Fibroblast of mammary gland (primary cell): ENCODE measurements at places on chromosomes 6 and 20.

GRCh38 chr20:35285806-35286076 lies 1.2 kb upstream of the EIF6 start:
- DNase-seq, result peak; percentile 74

GRCh38 chr6:147166360-147166944 lies 37.8 kb upstream of the STXBP5 start:
- peak; percentile 52 for DNase-seq

GRCh38 chr6:2982426-2983117 lies 11.2 kb upstream of the SERPINB6 start:
- DNase-seq, result peak; percentile 38

DNA sequence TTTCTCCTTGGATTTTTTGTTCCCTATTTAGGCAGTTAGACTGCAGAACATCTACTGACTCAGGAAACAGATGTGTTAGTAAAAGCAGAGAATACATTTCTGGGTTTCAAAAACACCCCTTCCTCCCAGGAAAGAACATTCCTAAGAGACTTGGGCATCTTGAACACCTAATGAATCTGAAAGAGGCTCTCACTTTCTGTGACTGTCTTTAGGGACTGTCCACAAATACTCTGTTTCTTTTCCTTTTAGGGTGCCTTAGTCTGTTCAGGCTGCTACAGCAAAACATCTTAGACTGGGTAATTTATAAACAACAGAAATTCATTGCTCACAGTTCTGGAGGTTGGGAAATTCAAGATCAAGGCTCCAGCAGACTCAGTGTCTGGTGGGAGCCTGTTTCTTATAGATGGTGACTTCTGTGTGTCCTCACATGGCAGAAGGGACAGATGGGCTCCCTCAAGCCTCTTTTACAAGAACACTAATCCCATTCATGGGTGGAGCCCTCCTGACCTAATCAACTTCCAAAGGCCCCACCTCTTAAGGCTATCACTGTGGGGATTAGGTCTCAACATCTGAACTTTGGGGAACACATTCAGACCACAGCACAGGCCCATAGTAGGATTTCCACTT lies 19.4 kb upstream of the CCN5 start:
- DNase-seq, result peak; percentile 78

DNA sequence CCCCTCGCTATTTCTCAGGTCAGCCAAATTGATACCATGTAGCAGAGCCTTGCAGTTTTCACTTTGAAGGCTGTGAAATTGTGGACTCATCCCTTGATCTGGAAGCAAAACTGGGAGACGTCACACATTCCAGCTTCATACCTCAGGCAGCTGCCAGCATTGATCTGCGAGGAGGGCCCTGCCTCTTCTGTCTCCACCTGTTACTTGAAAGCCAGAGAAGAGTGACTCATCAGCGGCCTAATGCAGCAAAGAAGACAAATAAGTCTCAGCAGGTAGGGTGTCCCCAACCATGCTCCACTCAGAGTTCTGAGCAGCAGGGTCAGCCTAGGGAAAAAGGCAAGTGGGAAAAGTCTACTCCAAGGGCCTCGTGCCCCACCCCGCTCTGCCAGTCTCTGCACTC lies 69.4 kb upstream of the BMP2 start:
- DNase-seq, result no peak

DNA sequence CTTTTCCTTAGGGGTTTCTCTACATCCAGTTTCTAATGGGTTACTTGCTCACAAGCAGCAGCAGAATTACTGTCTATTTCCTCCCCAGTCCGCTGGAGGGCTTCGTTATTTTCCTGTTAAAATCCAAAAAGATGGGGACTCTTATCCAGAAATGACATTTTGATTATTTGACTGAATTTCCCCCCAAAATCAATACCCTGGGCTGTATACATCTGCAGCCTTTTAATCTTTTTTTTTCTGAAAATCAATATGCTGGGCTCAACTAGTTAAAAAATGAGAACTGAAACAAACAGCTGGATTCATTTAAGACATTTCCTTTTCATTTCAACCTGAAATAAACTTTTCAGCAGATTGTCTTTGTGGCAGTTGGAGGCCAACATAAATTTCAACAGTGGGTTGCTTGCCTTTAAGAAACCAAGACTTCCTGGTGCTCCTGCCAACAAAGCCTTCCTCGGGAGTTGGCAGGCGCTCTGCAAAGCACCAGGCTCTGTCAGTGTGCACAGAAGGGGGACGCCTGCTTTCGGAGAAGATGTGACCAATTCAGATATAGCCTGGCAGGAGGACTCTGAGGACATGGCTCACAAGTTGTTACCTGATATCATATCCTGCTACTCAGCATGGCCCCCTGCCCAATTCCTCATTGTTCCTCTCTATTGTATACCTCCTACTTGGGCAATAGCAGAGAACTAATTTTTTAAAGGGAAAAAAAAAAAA lies 204.7 kb upstream of the ARG1 start:
- peak; percentile 47 for DNase-seq

GRCh38 chr6:126661646-126662045 lies 321.7 kb downstream of the CENPW start:
- DNase-seq, result peak; percentile 92

- no peak for DNase-seq
Measured at GRCh38 chr6:1226277-1227099, 85.4 kb upstream of the FOXQ1 start.

- no peak for DNase-seq
Measured at GRCh38 chr6:138885156-138885819, 89.4 kb downstream of the ECT2L start.

DNA sequence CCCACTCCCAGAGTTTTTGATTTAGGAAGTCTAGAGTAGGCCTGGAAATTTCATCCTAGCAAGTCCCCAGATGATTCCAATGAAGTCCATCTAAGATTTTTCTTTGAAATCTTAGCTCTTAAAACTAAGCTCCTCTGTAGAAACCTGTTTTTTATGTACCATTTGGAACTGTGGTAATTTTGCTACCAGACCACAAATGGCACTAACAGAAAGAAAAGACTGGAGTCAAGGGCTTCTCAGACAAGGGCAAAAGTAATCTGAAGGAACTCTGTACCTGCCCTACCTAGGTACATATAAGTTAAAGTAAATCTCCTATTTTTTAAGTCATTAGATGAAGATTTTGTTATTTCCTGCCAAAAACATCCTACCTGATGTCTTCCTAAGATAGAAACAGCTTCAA lies 155.0 kb upstream of the HTR1E start:
- DNase-seq, result no peak

DNA sequence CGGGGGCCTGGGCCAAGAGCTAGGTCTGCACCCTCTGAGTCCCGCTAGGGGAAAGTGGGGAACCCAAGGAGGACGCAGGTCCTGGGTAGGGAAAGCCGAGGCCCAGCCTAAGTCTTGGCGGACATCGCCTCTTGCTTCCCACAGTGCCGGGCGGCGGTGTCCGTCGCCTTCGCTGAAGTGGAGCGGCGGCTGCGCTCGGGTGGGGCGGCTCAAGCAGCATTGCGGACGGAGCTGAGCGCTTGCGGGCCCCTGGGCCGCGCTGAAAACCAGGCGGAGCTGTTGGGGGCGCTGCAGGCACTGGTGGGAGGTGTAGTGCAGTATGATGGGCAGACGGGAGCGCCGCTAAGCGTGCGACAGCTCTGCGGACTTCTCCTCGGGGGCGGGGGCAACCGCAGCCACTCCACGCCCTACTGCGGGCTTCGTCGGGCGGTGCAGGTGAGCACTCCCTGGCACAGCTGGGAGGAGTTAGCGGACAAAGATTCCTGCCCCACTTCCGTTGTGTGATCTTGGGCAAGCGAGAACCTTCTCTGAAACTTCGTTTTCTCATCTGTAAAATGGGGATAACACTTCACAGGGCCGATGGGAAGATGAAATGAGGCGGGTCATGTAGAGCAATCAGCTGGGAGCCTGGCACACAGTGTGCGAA lies 4.2 kb downstream of the PRSS16 start:
- peak; percentile 64 for DNase-seq

DNA sequence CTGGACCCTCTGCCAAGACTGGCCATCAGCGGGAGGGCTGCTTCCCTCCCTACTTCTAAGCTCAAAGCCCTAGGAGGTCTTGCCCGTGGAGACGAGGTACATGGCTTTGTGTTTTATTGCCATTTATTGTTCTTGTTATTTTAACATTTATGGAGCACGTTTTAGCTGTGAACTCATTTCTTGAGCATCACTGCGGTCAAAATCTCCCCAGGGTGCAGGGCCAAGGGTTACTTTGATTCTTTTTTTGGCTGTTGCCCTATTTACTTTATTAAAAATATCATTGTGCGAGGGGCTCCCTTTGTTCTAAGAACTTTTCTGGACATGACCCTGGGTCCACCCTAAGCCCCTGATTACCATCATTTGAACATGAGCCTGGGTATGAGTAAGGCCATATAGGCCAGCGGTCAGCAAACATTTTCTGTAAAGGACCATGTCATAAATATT lies 51.6 kb downstream of the EYA2 start:
- DNase-seq, result peak; percentile 44

DNA sequence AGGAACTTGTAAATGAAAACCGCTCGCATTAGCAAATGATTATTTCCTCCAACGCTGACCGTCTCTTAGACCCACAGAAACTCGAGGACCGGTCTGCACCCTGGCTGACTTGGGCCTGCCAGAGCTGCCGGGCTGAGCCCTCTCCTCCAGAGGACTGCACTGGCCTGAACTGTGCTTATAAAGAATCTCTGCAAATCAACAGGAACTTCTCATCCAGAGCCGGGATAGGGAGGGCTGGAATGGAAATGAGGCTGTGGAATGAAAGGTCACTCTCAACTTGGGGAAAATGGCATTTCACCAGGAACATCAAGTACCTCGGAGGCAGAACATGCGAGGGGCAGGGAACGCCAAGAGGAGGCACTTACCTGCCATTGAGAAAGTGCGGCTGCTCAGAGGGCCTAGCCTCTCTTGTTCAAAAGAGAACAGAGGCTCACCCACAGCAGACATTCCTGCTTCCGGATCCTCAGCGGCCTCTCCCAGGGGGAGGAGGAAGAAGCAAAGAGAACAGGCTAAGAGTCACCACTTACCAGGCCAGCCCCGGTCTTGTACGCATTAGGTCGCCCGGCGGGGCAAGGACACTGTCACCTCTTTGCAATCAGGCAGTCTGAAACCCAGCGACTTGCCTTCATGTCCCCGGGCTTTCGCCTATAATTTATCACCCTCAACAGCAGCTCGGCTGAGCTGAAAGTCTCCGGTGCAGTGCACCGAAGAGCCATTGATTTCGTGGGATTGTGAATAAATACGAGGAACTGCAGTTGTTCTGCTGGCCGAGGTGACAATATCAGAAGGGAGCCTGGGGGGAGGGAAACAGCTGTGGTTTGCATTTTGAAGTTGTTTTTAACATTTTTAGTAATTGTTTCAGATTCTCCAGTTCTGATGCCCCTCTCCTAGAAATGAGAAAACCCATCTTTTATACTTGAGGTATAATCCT lies 37.6 kb downstream of the ZMYND8 start:
- DNase-seq, result peak; percentile 80

- no peak for DNase-seq
Measured at GRCh38 chr20:50381771-50382593, 128.2 kb upstream of the PTPN1 start.

GRCh38 chr20:34736106-34736735 lies 32.1 kb downstream of the TP53INP2 start:
- DNase-seq, result no peak

GRCh38 chr6:150537491-150537890 lies 62.2 kb upstream of the PLEKHG1 start:
- no peak for DNase-seq

- DNase-seq, result no peak
Measured at GRCh38 chr20:35291654-35292503, at the start of gene FAM83C. Gene FAM83C, minus strand, starts transcription at chr20:35292425. Its CDS starts 121 bp downstream, at chr20:35292304.

GRCh38 chr6:5308066-5308465 lies 46.8 kb downstream of the FARS2 start:
- peak; percentile 56 for DNase-seq

DNA sequence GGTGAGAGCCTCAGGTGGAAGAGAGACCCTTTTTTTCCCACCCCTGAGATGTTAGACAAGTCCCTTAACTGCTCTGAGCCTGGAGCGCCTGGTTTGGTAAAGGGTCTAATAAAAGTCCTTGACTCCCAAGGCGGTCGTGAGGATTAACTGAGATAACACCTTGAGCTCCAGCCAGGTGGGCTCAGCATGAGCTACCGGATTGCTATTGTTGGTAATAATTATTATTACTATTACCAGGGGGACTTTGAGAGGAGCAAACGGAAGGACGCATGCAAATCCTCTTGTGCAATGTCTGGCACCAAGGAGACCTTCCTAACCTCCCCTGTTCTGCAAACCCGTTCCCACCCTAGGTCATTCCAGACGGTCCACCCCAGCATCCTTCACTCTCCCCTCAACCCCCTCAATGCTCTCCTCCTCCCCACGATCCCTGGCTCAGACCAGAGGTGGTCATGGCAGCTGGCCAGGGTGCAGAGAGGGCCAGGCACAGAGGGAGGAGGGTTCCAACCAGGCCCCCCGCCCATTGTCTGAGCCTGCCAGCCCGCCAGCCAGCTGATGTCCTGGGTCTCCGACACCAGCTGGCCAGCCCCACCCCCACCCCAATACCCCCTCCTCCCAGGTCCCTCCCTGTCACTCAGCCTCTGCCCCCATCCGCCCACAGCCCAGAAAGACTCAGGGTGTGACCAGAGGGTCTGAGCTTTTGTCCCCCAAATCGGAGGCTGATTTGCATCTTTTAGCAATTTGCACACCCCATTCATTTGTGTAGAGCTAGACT lies 14.3 kb upstream of the CBFA2T2 start:
- DNase-seq, result no peak

GRCh38 chr20:23867152-23867776 lies 12.3 kb downstream of the CST5 start:
- no peak for DNase-seq

DNA sequence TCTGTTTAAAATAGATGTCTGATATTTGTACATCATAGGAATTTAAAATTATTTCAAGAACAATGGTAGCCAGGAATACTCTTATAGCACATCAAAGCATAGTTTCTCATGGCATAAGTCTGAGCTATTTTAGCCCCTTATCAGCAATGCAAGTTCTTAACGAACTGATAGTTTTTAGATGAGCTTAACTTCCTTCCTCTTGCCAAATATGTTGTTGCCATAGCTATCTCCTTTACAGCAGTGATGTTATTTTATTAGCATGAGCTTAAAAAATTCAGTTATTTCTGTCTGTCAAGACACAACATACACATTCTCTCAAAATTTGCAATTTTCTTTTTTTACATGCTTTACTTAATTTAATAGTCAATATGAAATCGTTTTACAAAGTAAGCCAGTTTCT lies 867.2 kb downstream of the PHF3 start:
- DNase-seq, result no peak

GRCh38 chr6:167748458-167749379 lies 78.0 kb upstream of the AFDN start:
- DNase-seq, result no peak

- peak; percentile 88 for DNase-seq
Measured at GRCh38 chr6:90256698-90257485, 39.8 kb downstream of the BACH2 start.

GRCh38 chr20:44031001-44031574 lies 116.4 kb downstream of the TOX2 start:
- no peak for DNase-seq

DNA sequence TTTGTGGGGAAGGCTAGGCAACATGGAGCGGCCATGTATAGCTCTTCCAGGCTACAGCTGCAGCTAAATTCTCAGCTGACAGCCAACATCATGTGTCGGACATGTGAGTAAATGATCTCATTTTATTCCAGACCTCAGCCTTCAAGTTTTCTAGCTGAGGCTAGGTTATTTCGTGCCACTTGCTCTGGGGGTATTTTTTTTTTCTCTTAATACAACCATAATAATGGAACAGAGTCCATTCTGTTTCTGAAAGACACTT lies 573.5 kb downstream of the CD109 start:
- no peak for DNase-seq
